Germinal center (tissue), 1 donor: ENCODE measurements at places on chromosomes 7 and 10.

- DNase-seq, result no peak
These were observed 111.1 kb downstream of the LHPP start for GRCh38 chr10:124572751-124573150.

DNA sequence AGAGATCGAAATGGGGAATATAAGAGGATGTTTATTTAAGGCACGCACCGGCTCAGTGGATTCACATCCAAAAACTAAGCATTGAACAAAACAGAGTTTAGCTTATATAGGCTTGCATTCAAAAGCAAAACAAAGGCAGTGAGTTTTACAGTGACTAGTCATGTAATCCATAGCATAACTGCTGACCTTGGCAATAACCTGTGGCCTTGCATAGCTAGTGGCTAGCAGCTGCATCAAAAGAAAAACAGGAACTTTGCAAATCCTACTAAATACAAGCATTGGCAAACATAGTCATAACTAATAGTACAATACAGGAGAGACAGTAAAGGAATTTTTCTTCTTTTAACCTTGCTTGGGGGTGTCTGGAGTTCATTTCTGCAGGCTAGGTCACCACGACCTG lies 9.7 kb upstream of the ZNF485 start:
- no peak for DNase-seq

GRCh38 chr7:78118470-78118869 lies 319.9 kb downstream of the PHTF2 start:
- DNase-seq, result no peak

DNA sequence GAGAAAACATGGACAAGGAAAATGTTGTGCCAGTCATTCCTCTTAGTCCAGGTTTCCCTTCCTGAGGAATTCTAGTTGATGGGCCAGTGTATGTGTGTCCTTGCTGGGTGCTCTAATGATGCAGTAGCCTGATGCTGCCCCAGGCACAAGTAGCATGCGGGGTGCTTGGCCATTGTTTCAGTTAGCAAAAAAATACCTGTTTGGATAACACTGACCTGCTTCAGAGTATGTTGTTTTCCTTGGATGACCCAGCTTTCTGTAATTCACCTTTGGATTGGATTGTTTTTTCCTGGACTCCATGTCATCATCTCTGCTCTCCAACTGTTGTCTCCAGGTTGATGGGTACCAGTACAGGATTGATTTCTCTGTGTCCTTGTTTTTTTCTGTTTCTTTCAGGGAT lies 169.2 kb downstream of the SND1 start:
- DNase-seq, result no peak

- DNase-seq, result no peak
These were observed 69.3 kb downstream of the CSTF2T start for GRCh38 chr10:51629934-51630639.

- peak; percentile 59 for DNase-seq
These were observed 6.7 kb downstream of the ATP6V1F start for GRCh38 chr7:128869138-128869943.

DNA sequence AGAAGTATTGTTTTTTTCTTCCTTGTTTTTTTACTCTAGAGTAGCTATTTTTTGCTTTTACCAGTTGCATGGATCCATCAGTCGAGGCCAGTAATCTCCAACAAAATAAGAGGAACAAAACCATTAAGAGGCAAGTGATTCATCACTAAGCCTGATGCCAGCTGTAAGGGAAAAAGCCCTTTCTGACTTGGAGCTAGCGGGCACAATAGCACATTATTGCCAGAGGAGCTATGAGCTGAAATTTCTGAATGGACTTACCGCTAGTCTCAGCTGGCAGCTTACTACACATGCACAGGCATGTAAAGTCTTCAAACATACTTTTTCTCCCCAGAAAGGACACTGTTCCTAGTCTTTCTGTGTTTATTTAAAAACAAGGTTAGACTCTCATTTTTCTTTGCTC lies 41.6 kb upstream of the PTPRZ1 start:
- no peak for DNase-seq

GRCh38 chr10:6009961-6010360 lies 32.6 kb upstream of the IL15RA start:
- no peak for DNase-seq

DNA sequence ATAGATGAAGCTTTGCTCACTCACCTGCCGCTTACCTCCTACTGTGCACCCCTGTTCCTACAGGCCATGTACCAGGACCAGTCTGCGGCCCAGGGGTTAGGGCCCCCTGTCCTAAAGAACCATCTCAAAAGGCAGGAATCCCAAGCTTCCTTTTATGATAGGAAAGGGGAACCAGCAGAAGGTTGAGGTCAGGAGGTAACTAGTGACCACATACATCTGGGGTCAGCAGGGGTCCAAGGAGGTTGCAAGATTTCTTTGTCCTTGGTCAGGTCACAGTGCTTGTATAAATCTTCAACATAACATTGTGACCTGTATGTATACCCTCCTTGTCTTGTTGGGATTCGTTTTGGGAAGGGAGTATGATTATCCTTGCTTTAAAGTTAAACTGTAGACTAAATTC lies 73.8 kb downstream of the OAT start:
- DNase-seq, result no peak

DNA sequence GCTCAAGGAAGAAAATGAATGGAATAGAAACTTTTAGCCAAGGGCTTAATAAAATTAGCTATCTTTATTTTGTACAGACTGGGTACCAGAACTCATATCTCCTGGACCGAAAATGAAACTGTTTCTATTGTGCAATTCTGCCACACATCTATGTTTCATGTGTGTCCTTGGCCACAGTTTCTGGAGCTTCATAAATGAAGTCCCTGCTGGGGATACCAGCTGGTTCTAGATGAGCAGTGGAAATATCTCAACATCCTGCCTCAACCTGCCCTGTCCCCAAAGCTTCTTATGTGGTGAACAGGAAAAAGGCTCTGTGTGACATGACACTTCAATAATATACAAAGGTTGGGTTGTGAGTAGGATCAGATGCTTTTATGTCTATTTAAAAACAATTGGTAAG lies 310.1 kb upstream of the SORCS1 start:
- DNase-seq, result no peak

GRCh38 chr7:112012242-112012641 lies 194.0 kb downstream of the DOCK4 start:
- no peak for DNase-seq

- no peak for DNase-seq
These were observed 18.7 kb upstream of the ARID5B start for GRCh38 chr10:61882621-61883370.

DNA sequence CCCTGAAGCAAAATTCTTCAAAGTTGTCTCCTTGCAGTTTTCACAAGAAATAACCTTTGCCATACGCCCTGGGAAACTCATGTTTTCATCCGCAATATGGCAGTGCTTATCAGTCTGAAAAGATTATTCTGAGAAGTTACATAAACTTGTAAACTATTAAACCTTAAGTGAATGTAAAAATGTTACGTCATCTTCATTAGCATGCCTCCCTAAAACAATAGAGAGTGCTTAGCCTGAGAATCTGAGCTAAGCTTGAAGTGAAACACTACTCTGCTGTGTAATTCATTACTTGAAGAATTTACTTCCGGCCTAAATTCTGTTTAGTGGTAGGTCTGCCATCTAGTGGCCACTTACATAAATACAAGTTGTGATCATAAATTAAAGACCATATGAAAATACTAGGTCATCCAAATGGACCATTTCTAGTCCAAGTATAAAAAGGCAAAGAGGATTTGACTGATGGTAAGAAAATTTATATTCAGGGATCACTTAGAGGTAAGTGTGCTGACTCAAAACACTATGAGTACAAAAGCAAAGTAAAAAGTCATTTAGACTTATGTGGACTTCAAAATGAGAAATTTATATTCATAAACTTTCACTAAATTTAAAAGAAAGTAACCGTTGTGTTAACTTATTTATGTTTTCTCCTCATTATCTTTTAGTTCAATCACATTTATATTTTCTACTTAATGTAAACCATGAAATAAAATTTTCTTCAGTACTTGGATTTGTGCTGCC lies 745.1 kb upstream of the LRRTM3 start:
- DNase-seq, result peak; percentile 21

DNA sequence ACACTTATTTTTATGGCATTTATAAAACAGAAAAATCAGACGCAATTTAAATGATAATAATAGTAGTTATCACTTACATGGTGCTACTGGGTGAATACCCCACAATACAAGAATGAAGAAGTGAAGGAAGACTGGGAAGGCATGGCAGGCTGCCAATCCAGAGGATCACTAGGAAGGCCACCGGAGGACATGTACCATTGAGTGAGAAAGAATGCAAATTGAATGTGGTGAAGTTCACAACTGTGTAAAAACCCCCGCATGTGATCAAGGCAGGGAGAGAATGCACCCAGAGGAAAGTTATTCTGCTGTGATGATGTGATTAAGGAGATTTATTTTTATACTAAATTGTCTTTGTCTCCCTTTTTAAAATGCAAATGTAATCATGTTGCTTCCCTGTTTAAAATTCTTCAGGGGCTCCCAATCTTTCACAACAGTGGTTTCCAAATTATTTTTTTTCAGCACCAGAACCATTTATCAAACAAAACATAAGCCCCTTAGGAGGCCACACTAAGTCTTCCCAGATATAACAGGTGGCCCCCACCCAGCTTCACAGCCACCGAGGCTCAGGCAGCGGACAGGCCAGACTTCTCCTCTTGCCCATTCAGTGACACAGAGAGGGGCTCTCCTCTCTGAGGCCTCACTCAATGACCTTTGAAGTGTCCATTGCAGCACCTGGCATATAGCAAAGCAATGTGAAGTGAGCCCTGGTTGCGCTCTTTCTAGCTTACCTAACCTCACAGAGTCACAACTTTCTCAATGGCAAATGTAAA lies 59.6 kb downstream of the FRMPD2 start:
- DNase-seq, result no peak

DNA sequence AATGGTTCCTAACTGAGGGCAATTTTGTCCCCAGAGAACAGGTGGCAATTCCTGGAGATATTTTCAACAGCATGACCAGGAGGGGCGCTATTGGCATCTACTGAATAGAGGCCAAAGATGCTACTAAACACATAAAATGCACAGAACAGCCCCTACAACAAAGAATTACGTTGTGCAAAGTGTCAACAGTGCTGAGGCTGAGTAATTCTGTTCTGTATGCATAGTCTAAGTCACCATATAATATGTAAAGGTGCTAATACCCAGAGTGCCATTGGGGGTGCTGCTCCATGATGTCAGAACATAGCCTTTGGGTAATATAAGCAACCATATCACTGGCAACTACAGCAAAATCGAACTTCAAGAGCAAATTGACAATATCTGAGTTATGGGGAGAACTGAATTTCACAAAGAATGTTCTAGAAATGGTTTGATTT lies 213.3 kb upstream of the PHYHIPL start:
- no peak for DNase-seq

DNA sequence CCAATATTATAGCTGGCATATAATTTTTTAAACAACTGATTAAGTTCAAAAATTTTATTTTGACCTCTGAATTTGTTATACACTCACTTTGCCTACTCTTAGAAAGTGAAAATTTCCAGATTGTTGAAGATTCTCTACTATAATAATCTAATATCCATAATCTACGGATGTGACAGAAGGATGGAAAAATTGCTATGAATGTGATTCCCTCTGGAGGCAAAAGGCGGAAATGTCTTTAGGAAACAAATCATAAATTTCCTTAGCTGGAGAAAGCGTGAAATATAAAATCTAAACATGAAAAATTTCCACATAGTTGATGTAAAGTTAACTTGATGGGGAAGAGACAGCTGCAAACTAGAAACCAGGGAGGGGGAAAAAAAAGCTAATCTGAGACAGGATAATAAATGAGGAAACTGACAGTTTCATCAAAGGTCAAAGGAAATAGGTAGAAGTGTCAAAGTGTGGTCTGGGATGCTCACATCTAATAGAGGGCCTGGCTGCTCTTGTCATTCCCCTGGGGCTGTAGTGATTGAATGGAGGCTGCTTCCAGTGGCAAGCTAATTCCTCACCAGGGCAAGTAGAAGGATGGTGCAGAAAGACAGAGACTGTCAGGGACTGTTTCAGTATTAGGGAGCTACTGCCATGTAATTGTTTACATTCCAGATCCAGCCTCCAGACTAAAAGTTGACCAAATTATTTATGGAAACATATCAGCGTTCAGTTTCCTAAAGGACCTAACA lies 264.5 kb downstream of the SDHAF3 start:
- no peak for DNase-seq

DNA sequence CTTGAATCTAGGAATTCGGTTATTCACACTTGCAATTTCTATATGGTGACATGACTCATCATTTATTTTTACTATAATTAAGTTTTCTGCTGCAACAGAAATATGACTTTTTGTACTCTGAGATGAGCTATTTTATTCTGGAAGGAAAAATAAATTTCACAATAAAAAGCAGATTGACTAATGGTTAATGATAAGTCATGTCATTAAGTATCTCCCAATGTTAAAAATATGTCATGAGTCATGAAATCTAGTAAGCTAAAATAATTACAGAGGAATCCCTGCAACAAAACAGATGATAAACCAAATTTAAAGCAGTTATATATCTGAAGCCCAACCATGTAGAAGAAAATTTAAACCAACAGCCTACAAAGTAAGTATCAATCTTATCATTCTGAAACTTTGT lies 149.2 kb downstream of the CACNA2D1 start:
- DNase-seq, result no peak

DNA sequence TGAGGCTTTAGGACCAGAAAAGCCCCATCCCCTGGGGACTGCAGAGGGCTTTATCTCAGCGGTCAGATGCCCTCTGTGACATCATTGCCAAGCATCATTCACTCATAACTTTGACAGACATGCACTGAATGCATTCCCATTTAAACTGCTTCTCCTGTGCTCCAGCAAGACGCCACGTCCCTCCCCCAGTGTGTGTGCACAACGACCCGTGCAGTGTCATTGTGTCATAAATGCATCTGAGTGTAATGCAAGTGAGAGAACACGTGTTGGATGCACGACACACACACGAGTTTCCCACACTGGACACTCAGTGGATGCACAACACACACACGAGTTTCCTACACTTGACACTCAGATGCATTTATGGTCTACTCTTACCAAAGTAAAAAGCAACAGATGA lies 337.9 kb downstream of the PTPRN2 start:
- no peak for DNase-seq

DNA sequence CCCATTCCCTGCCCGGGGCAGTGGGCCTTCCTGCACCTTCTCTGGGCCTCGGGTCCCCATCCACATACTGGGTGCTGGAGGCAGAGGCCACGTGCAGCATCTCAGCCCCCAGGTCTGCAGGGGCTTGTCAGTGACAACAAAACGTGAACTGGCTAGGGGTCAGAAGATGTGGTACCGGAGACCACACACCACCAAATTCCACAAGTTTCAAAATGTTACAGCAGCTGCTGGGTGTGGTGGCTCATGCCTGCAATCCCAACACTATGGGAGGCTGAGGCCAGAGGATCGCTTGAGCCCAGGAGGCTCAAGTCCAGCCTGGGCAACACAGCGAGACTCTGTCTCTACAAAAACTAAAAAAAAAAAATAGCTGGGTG lies 62.1 kb upstream of the DNAAF5 start:
- no peak for DNase-seq
